Stimulated activated CD4-positive, alpha-beta T cell treated with anti-CD3 and anti-CD28 coated beads, Interleukin-1b, Interleukin-23, amount 100 ng/mL, for 48 hours (primary cell): ENCODE measurements at places on chromosomes 11 and 22.

GRCh38 chr22:41746567-41747400, 47.5 kb downstream of the MEI1 start:
- DNase-seq: peak; percentile 44

GRCh38 chr22:41642331-41643110, 21.4 kb downstream of the XRCC6 start:
- no peak for DNase-seq

DNA sequence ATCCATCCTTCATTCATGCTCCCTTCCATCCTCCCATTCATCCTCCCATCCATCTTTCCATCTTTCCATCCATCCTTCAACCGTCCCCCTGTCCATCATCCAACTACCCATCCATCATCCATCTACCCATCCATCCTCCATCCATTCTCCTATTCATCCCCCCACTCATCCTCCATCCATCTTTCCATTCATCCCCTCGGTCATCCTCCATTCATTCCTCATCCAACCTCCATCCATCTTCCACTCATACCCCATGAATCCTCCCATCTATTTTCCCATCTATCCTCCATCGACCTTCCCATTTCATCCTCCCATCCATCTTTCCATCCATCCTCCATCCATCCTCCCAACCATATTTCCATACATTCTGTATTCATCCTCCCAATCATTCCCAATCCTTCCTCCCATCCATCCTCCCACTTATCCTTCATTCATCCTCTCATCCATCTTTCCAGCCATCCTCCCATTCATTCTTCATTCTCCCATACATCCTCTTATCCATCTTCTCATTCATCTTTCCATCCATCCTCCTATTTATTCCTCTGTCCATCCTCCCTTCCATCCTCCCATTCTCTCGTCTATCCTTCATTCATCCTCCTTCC, 29.9 kb downstream of the IGLL1 start:
- DNase-seq: no peak

- peak; percentile 7 for DNase-seq
These were observed 47.5 kb upstream of the CDON start for GRCh38 chr11:126109941-126110731.

- peak; percentile 69 for DNase-seq
These were observed 9.4 kb downstream of the BMAL1 start for GRCh38 chr11:13287036-13287435.
